ENCODE measurements at places on chromosomes 4 and X. TPM values are rescaled to one million over a fixed set of nuclear protein-coding genes. Genes with fewer than 3 reads are reported as not detected.

Gene IL1RAPL1
- total RNA-seq, result 0.17 TPM

Gene DSPP
- total RNA-seq, result not detected

DNA sequence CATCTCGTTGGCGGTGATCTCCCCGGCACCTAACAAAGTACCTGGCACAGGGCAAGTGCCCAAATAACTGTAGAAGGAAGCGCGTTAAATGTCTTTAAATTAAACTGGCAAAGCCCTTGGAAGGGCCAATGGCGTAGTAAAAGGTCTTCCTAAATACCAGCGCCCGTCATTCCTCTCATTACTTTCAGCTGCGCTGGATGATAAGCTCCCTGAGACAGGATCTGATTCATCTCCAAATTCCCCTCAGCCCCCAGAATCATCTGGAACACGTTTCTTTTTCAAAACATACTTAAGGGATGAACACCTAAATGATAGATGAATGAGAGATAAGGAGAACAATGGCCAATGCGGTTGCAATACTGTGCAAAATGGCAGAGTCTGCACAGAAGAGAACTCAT is 95.1 kb downstream of the AFAP1 start:
- DNase-seq, result no peak

Gene TRIML2
- total RNA-seq, result not detected

DNA sequence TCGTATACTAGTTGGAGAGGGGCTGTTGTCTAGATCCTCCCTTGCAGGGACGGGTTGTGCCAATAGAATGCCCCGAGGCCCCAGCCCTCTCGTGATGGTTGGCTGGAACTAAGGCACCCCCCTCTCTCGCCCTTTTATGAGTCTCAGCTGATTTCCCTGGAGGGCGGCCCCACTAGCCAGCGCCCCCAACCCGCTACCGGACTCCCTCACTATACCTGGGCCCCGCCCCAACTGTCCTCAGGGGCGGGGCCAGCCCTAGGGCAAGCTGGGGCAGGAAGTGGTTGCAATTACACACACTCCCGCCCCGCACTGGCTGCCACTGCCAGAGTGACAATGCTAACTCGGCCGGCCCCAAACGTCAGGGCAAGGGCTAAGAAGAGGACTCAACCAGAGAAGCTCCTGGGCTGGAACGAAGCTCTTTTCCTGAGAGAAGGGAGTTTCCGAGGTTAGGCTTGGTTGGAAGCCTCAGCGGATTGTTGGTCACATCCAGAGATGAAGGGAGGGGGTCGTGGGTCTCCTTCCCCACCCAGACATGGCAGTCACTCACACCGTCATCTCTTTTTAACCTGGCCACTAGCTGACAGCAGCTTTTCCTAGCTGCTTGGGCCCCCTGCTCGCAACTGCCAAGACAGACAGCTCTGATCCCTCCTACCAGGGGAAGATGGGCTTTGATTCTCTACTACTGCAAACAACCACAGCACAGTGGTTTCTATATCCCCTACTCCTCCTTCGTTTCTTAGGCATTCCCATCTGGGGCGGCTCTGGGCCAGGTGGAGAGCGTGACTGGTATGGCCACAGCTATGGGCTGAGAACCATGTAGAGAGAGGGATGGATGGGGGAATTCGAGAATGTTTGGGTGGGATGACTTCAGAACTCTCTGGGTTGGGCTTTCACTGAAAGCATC is 21.0 kb upstream of the BCORL1 start:
- DNase-seq, result peak; percentile 77

DNA sequence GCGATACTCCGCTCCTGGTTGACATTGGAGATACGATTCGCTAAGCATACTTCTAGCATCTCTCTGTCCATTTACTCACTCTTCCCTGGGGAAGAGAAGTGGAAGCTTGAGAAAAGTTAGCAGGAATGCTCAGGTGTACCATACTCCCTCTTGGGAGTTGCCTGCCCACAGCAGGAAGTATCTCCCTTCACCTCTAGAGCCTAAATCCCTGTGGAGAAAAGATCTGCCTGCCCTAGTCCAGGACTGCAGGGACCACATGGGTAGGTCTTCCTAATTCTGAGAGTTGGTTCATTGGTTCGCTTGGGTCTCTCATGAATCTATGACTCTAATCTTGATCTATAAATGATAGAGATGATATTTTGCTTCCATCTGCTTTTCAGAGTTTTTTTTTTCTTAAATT is 26.3 kb upstream of the MAPK10 start:
- DNase-seq, result no peak

Gene OPRPN
- total RNA-seq, result not detected

DNA sequence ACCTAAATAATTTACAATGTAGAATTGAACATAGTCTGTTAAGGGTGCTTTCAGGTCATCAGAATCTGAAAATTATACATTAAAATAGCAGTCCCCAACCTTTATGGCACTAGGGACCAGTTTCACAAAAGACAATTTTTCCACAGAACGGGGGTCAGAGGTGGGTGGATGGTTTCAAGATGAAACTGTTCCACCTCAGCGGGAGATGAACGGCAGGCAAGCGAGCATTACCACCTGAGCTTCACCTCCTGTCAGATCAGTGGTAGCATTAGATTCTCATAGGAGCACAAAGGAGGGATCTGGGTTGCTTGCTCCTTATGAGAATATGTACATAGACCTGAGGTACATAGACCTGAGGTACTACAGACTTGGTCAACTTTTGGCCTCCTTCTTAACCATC is 29.0 kb downstream of the LRBA start:
- no peak for DNase-seq

GRCh38 chrX:69489625-69490024 is 14.5 kb upstream of the NALF2 start:
- DNase-seq, result no peak

DNA sequence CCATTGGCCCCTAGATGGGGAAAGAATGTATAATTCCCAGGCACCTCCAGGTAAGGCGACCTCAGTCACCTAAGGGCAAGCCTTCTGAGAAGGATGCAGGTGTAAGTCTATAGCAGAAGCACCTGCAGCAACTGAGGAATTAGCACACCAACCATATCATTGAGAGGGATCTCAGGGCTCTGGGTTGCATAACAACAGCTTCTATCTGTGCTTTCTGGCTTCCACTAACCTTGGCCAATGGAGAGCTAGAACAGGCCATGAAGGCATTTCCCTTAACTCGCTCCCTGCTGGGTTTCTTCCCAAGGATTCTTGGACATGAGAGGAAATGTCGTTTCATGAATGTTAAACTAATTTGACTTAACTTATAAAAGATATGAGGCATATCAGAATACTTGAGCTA is 177.8 kb upstream of the GK2 start:
- DNase-seq, result no peak

GRCh38 chrX:101029665-101030064 is 22.2 kb downstream of the TRMT2B start:
- DNase-seq, result no peak

Gene SYP
- not detected for total RNA-seq

Gene TMPRSS11A
- not detected for total RNA-seq

Gene GBA3
- total RNA-seq, result not detected

Gene ERCC6L
- 3.4 TPM for total RNA-seq

- no peak for DNase-seq
These were observed 557.0 kb upstream of the GNPDA2 start for GRCh38 chr4:45283352-45283751.

All from Caki2 (cell line).